ENCODE measurements at places on chromosomes 16 and 17.

- no peak for DNase-seq
Observed at GRCh38 chr17:78272181-78272913, 40.9 kb downstream of the TMEM235 start.

DNA sequence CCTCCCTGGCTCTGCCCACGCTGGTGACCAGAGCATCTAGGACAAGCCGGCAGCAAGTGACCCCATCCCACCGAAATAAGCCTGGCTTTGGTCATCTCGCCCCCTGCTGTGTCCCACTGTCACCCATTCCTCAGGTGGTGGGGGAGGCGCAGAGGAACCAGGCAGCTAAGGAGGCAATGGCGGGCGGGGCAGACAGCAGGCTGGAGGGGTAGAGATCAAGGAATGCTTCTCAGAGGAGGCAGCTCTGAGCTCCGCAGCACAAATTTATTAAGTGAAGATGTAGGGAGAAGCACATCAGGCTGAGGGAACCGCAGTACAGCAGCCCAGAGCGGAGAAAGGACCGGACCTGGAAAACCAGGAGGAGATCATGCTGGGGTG, 7.5 kb upstream of the KREMEN2 start:
- DNase-seq = no peak

- DNase-seq = peak; percentile 50
Observed at GRCh38 chr17:77127735-77128361, 12.9 kb upstream of the SEC14L1 start.

GRCh38 chr17:50484386-50485155, 5.9 kb downstream of the RSAD1 start:
- DNase-seq = no peak

- DNase-seq = no peak
Observed at GRCh38 chr16:54317101-54317611, 30.6 kb upstream of the IRX3 start.

DNA sequence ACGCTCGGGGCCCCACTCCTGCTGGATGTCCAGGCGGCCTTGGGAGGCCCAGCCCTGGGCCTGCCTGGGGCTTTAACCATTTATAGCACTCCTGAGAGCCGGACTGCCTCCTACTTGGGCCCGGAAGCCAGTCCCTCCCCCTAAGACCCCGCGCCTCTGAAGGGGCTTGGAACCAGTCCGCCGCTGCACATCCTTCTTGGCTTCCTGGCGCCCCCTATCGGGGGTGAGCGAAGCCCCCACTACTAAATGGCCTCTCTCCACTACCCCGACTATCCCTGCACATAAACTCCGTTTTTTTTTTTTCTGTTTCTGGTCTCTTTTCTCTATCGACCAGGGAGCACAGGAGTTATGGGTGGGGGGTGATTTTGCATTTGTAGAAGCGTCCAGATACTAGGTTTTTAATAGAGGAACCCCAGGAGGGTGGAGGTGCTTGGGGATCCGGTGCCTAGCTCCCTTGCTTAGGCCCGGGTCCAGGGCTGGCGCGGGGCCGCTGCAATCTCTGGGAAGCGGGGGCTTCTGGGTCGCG, 633 bp upstream of the NOL3 start:
- DNase-seq = no peak

DNA sequence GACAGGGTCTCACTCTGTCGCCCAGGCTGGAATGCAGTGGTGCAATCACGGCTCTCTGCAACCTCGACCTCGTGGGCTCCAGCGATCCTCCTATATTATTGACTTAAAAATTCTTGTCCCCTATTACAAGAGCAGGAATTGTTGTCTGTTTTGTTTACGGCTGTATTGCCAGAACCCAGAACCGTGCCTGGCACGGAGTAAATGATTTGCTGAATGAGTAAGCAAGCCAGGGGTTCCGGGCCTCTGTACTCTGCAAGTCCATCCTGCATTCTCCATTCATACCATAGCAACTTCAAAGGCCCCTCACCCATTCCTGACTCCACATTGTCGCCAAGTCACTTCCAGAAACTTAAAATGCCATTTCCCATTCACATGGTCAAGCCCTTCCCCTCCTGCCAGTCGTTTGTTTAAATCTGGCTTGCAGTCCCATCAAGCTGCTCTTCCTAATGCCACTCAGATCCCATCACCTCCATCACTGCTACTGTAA, 6.9 kb downstream of the ADCY9 start:
- no peak for DNase-seq

GRCh38 chr16:12319428-12320035, 343.0 kb downstream of the SNX29 start:
- DNase-seq = no peak

DNA sequence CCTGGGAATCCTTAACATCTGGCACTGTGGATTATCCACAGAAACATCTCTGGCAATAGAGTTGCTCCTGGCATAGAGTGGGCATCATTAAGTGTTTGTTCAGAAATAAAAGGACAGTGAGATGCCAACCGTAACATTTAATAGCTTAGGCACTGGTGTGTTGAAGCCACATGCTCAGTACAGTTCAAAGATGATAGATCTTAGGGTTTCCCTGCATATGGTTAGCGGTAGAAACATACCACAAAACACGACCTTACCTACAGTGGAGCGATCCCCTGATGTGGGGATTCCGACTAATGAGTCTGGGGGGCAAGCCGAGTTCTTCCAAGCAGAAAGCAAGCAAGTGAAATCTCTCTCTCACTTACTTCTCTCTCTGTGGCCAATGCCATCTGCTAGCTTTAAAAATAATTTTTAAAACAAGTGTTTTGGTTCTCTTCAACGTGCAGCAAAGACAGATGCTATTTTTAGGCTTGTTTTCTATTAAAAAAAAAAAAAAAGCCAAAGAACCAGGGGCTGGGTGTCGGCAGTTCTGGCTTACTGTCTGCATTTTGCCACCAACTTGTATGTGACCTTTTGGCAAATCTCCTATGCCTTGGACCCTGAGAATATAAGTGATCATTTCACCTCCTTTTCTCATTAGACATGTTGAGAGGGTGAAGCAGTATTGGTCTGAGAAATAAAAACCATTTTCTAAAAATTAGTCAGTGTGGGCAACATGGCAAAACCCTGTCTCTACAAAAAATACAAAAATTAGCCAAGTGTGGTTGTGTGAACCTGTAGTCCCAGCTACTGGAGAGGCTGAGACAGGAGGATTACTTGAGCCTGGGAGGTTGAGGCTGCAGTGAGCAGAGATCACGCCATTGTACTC, 89.2 kb upstream of the CACNG3 start:
- no peak for DNase-seq

- DNase-seq = no peak
Observed at GRCh38 chr16:56777001-56777400, 47.1 kb downstream of the NUP93 start.

GRCh38 chr16:16148755-16149154, 74.5 kb downstream of the ABCC6 start:
- no peak for DNase-seq

Measured in stimulated activated CD8-positive, alpha-beta memory T cell treated with anti-CD3 and anti-CD28 coated beads, Interleukin-12 subunit alpha, Interleukin-12 subunit beta, amount 100 ng/mL, for 4 hours (primary cell).